ENCODE measurements at places on chromosomes 6 and 20.

DNA sequence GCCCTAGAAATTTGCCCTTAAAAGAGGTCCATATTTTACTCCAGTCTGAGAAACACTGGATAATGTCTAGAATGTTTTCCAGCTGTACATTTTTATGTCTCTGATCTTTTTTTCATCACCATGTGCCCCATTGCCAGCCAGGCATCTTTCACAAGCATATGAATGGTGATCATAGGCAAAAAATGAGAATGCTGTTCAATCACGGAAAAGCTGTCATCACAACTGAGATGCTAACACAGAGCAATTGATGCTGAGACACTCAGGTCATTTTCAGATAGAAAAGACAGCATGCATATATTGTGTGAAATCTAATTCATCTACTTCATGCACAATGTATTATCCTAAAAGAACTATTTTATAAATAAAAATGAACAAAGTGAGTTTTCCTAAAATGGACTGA is 41.6 kb downstream of the CGA start:
- no peak for DNase-seq

GRCh38 chr6:2770171-2770570 is 5.0 kb downstream of the WRNIP1 start:
- DNase-seq: peak; percentile 86

- DNase-seq: no peak
Measured at GRCh38 chr20:14866841-14867514, 529.6 kb upstream of the FLRT3 start.

DNA sequence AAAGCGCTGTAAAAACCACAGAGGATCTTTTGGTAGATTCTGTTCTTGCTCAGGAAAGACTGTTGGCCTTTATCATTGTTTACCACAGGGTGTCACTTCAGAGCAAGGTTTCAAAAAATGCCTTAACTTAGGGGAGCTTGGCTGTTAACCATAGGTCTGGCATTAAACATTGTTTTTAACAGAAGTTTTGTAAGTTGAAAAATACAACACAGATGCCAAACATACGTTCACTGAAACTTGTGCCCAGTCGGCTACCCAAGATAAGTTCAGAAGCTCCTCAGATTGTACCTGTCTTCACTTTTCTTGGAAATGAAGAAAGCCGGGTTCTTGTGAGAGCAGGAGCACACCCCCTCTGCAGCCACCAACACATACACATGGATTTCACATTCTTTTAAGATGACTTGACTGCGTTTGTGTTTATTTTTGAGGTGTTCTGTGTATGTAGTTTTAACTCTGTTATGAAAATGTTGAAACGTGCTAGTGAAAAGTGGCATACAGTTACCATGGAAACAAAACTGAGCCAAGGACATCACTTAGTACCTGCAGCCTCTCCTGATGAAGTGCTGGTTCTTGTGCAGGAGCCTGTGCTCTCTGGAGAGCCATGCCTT is 64.9 kb downstream of the SYCP2L start:
- peak; percentile 55 for DNase-seq

- DNase-seq: no peak
Measured at GRCh38 chr6:31784098-31784925, 7.2 kb upstream of the VWA7 start.

GRCh38 chr20:16709017-16709416 is 20.8 kb upstream of the SNRPB2 start:
- DNase-seq: no peak

DNA sequence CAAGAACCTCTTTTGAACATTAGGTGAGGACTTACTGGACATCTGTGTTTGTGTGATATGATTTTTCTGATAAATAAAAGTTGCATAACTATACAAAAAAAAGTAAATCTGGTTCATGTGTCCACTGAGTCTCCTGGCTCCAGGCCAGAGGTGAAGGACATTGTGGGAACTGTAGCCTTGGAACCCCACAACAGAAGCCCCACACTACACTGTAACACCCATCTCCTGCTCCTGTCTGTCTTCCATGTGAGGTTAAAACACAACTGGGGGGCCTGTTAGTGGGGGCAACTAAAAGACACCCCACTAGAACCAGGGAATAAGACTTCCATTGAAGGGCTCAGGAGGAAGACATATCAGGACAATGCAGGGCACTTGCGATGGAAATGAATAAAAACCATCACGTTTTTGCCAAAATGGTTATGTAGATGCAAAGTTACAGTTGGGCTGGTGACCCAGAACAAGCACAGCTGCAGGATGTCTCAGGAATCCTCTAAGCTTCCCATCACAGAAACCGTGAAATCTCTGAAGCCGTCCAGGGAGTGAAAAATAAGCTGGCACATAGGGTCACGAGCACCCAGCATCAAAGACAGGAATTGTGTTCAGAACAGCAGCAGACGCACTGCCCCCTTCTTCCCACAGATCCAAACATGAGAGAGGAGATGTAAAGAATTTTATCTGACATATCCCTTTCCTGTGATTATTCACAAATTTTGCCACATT is 36.7 kb upstream of the PCSK2 start:
- peak; percentile 79 for DNase-seq

GRCh38 chr6:139204978-139205377 is 70.1 kb downstream of the HECA start:
- DNase-seq: no peak

- no peak for DNase-seq
Measured at GRCh38 chr6:105648276-105648675, 245.4 kb upstream of the PREP start.

- DNase-seq: no peak
Measured at GRCh38 chr20:15848995-15849610, 724.1 kb downstream of the KIF16B start.

- peak; percentile 56 for DNase-seq
Measured at GRCh38 chr6:96899019-96899418, 1.3 kb upstream of the NDUFAF4 start.

DNA sequence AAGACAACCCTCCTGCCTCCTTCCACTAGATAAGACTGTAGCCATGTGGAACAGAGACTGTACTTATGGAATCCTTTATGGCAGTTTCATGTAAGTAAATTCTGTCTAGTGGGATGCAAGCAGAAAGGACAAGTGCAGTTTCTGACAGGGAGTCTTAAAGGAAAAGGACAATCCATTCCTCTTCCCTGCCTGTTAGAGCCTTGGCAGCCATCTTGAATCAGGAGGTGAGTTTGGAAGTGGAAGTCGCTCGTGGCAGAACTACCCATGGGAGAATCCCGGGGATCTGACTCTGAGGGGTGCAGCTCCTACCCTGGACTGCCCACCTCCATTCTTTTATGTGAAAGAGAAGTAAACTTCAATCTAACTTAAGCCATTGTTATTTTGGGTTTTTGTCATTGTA is 61.4 kb upstream of the AKAP12 start:
- no peak for DNase-seq

DNA sequence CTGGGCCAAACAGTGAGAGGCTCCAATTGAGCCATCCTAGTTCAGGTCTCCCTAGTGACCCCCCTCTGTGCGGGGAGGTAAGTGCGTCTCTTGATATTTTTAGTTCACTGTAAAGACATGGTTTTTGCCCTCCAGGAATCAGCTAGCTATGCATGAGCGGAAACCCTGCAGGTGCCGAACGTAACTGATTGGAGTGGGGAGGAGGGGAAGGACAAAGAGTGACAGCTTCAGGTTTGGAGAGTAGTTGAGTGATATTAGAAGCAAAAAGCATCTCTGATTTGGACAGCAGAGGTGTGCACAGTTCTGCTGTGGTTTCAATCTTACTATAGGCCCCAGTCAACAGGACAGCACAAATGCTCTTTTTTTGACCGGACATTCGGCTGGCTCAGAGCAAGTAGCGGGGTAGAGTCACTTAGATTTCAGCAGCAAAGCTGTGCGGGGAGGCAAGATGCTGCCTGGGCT is 31.8 kb downstream of the TBC1D7 start:
- no peak for DNase-seq

GRCh38 chr6:90294989-90295853 is 1.4 kb downstream of the BACH2 start:
- DNase-seq: peak; percentile 68

DNA sequence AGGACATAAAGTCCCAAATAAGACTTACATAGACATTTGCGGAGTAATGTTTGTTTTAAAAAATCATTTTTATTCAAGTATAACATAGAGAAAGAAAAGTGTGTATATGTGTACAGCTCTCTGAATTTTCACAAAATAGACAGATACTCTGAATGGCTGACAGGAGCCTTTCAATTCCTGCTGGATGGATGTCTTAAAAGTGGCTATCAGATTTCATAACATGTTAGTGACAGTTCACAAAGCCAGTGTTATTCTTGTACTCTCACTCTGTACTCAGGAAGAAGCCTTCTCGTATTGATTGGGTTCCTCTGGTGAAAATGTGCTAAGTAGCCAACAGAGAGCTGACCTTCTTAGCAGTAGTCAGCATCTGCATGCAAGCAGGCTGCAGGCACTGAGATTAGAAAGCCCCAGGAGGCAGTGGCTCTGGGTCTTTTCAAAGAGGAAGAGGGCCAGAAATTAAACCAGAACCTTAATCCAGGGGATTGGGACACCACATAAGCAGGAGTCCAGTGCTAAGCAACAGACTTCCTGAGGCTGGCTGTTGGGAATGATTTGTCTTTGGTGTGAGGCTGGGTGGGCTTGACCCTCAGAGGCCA is 19.7 kb downstream of the SLC17A4 start:
- no peak for DNase-seq

GRCh38 chr20:32667027-32667426 is 6.7 kb downstream of the C20orf203 start:
- no peak for DNase-seq
